ENCODE measurements at places on chromosomes 7 and 10.
A peak's percentile ranks its signal among the peaks of the same experiment; 100 is the strongest.

GRCh38 chr10:128804411-128804810, 662.6 kb upstream of the MGMT start:
- DNase-seq = no peak

DNA sequence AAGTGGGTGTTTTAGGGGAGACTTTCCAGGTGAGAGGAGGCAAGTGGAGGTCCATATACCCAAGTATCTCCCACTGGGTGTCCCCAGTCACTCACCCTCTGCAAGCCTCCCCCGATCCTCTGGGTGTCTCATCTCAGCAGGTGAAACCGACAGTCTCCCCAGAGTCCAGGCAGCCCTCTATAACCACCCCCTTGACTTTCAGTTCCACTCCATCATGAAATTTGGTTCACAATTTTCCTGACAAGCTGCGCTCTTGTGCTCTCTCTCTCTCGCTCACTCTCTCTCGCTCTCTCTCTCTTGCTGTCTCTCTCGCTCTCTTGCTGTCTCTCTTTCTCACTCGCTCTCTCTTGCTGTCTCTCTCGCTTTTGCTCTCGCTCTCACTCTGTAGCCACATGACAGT, 8.1 kb upstream of the RABGEF1 start:
- no peak for DNase-seq

DNA sequence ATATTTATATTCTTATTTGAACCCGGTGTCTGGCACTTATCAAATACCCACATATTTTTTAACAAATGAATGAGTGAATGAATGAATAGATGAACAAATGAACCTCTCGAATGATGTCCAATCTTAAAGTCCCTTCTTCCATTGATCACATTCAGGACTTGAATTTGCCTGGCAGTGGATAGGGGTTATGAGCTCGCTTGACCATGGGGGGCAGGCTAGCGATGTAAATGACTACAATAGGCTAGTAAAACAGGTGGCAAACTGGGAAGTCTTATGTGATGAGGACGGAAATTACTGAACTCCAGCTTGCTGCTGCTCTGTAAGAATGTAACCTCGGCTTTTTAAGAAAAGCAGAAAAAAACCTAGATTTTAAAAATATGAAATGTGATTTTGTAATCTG, 247.7 kb upstream of the DKK1 start:
- peak; percentile 5 for DNase-seq

- DNase-seq = no peak
These were observed 125.4 kb downstream of the KCNMA1 start for GRCh38 chr10:77512219-77512578.

- no peak for DNase-seq
These were observed 144.5 kb upstream of the NFE2L3 start for GRCh38 chr7:26007510-26007909.

DNA sequence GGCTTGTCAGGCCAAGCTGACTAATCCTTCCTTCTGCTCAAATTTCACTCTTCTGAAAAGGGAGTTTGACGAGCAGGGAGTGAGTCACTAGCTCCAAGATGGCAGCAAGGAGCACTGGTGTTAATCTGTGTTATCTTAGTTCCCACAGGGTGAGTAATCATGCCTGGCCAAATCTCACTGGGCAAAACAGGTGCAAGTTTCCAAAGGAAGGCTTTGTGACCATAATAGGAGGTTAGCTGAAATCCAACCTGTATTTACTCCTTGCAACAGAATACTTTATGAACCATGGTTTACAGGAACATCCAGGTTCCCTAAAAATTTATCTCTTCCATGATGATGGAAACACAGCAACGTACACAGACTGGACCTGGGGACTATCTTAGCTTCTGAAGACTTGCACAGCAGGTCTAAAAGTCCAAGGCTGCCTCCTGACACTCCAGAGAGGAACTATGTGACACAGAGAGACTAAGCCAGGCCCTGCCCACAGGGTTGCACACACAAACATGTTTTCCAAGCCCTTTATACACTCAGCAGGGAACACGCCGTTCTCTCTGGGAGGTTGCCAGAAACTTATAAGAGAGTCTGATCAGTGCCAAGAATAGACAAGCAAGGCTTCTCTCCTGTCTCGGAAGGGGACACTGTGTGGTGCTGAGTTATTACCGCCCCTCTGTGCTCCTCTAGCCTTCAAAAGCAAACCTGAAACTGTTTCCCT, 46.3 kb downstream of the PDK4 start:
- DNase-seq = peak; percentile 20

- DNase-seq = no peak
These were observed 76.2 kb downstream of the RNF133 start for GRCh38 chr7:122622682-122623081.

GRCh38 chr7:83347945-83348444, 185.3 kb upstream of the PCLO start:
- no peak for DNase-seq

DNA sequence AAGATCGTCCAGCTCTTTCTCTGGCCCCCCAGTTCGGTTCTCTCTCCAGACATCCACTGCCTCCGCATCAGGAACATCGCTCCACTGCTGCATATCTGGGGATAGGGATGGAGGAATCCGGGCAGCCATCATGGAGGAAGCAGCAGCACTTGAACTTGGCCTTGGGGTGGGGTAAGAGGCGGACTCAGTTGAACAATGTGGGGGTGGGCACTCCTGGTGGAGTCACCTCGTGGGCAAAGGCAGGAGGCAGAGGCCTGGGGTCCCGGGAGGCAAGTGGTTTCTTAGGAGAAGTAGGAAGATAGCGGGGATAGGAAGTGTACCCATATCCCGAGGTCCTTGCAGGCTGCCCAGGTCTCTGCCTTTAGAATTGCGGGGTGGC, 98.3 kb downstream of the CHST15 start:
- no peak for DNase-seq

GRCh38 chr7:4838626-4839334, 23.1 kb downstream of the PAPOLB start:
- DNase-seq = no peak

DNA sequence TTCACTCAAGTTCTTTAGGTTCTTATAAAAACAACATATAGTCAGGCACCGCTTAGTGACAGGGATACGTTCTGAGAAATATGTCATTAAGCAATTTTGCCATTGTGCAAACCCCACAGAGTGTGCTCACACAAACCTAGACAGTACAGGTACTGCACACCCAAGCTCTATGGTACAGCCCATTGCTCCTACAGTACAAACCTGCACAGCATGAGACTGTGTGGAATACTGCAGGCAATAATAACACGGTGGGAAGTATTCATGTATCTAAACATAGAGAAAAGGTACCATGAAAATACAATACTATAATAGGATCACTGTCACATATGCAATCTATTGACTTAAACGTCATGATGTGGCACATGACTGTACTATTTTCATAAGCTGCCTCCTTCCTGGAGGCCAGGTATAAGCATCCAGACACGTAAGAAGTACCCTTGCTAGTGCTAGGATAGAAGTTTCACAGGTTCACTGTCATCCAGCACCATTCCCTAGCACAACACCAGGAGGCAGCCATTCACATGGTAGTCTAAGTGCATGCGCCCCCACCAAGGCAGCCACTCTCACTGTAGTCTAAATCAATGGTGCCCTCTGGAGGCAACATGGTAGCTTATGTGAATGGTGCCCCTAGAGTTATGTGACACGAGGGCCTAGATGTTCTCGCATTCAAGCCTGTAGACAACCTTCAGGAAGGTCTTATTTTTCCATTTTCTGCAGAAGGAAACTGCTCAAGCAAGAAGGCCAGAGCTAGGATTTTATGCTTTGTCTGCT, 98.5 kb downstream of the ARHGAP22 start:
- peak; percentile 48 for DNase-seq

GRCh38 chr7:158404031-158404761, 183.4 kb downstream of the PTPRN2 start:
- no peak for DNase-seq

DNA sequence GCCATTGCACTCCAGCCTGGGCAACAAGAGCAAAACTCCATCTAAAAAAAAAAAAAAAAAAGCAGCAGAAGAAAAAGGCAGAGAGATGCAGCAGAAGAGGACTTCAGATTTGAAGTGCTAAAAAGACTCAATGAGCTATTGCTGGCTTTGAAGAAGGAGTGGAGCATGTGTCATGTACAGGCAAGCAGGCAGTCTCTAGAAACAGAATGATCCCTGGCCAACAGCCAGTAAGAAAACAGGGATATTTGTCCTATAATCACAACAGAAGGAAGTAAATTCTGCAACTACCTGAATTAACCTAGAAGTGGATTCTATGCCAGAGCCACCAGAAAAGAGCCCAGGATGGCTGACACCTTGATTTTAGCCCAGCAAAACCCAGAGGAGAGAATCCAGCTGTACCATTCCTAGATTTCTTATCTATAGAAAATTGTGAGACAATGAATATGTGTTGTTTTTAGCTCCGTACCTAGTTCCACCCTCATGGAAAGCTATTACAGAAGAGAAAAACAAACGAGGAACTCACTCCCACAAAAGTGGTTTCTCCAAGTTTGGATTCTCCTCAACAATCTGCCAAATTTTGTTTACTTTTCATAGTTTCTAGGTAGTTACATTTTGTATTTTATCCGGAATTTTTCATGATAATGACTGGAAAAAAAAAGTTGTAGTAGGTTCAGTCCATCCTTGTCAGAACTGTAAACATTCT, 198.2 kb upstream of the GNAI1 start:
- DNase-seq = no peak

GRCh38 chr10:8048281-8049008, 6.0 kb upstream of the GATA3 start:
- DNase-seq = no peak

- peak; percentile 50 for DNase-seq
These were observed 116.2 kb upstream of the LAMB4 start for GRCh38 chr7:108246227-108246837.

DNA sequence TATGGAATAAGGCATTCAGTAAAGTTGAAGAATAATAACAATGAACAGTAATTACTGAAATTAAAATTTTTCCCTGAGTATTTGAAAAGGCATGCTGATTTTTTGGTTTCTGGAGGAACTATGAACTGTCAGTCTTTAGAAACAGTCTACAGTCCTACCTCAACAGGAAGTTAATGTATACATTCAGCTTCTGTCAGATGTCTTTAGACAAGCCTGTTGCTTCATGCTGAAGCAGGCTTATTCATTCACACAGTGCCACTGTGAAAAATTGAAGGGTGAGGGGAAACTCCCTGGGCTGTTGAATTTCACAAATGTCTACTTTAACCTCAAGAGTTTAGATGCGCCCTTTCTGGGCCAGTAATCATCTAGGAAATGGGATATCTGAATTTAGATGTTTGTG, 3.5 kb downstream of the NRF1 start:
- no peak for DNase-seq

DNA sequence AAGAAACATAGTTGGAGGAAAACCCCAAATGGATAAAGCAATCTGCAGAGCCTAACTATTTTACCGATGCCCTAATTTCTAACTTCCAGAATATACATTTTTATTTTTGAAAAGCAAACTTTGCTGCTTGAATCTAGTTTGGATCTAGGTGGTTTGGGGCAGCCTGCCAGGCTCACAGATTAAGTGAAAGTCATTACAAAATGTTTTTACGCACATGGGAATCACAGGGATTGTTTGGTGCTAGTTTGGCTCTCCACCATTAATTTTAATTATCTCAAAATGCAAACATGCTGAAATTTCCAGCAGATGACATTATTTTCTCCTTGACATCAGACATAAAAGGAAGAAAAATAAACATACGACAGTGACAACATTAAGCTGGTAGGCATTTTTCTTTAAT, 166.7 kb upstream of the INHBA start:
- DNase-seq = no peak

- DNase-seq = peak; percentile 88
These were observed at the start of gene VPS26A for GRCh38 chr10:69123747-69124562. Gene VPS26A, plus strand, starts transcription at chr10:69124178. Its CDS starts 100 bp downstream, at chr10:69124278.

DNA sequence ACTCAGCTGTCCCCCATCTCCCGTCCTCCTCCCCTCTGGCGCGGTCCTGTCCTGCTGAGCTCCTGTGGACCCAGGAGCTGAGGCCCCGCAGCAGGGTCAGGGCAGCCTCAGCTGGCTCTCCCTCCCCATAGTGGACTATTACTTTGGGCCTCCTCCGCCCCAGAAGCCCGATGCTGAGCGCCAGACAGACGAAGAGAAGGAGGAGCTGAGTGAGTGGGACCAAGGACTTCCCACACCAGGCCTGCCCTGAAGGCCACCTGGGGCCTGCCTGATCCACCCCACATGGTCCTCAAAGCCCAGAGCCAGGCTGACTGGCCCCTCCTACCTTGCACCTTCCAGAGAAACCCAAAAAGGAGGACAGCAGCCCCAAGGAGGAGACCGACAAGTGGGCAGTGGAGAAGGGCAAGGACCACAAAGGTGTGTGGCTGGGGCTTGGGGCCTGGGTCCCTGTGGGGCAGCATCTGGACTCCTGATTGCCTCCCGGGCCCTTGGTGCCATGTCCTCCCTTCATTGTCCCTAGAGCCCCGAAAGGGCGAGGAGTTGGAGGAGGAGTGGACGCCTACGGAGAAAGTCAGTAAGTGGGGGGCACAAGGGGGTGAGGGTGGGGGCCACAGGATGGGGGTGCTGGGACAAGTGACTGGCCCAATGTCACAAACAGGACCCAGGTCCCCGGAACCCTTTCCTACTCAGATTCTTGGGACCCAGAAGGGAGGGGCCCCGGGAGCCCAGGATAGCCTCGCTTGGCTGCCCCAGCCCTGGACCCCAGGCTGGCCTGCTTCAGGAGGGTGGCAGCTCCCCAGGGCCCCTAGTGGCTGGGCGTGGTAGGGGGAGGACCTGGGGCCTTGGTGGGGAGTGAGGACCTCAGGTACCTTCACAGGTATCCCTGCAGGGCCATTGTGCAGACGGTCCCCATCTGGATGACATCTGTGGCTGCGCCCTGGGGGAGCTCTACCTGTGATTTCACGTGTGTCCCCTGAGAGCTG, 4.9 kb downstream of the AEBP1 start:
- DNase-seq = no peak

GRCh38 chr7:68246189-68246633, 1249.6 kb downstream of the TYW1 start:
- DNase-seq = no peak

DNA sequence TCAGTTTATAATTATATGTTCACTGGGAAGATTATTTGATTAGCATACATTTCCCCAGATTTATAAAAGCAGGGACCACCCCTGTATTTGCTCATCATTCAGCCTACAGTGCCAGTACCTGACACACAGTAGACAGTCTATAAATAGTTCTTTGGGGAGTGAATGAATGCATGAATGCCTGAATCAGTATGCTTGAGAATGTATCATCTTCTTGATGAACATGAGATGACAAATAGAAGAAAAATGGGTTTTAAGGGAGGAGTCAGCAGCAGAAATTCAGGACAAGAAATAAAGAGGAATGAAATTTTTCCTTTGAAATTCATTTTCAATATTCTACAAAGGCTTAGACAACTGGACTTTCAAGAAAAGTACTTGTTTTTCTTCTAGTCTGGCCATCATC, 295.8 kb upstream of the LRRTM3 start:
- DNase-seq = no peak

- no peak for DNase-seq
These were observed 33.2 kb downstream of the KMT2C start for GRCh38 chr7:152402384-152403250.

- no peak for DNase-seq
These were observed 509.9 kb upstream of the GALNT17 start for GRCh38 chr7:70621954-70622600.

- DNase-seq = no peak
These were observed 29.4 kb upstream of the PNLIPRP3 start for GRCh38 chr10:116398224-116398623.

All from HuH-7.5 (cell line).